Right lobe of liver (tissue), 6 donors: ENCODE measurements at places on chromosomes 5 and 9.

GRCh38 chr5:112931473-112931872 lies 9.4 kb upstream of the REEP5 start:
- H3K4me1 ChIP-seq: no peaks in the 10 kb centered on the region
- no peak for DNase-seq
- no peak overlapping the region for H3K4me3 ChIP-seq
- no peaks in the 10 kb centered on the region for H3K27me3 ChIP-seq
- H3K36me3 ChIP-seq: no peaks in the 10 kb centered on the region

- no peak overlapping the region for H3K27ac ChIP-seq
- H3K27me3 ChIP-seq: no peaks in the 10 kb centered on the region
- no peak for DNase-seq
- H3K4me1 ChIP-seq: no peaks in the 10 kb centered on the region
These were observed 57.8 kb upstream of the AKNA start for GRCh38 chr9:114445616-114446015.

DNA sequence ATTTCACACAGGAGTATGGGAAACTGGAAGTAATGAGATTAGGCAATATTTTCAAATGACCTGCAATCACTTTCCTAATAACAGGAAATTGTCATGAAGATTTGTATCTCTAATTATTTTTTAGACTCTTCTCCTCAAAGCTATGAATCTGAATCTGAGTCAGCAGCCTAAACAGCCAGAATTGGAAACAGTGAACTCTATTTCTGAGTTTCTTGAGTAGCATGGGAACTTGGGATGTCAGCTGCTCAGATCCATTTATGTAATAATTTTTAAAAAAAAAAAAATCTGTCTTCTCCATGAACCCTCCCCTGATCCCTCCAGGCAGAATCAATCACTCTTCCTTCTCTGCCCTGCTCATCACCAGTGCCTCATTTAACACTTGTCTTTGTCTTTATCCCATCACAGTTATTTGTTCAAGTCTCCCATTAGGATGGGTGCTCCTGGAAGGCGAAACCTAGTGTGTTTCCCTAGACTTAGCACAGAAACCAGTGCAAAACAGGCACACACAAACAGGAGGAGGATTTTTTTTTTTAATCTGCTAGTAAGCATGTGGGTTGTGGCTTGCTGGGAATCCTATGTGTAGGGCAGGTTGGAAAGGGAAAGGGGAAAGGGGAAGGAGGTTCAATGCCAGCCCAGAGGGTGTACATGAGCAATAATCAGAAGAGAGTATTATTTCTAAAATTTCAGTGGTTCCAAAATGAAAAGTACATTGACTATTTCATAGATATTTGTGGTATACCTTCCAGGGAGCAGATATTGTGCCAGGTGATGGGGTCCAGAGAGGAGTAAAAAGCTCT lies 186.8 kb downstream of the TTLL11 start:
- H3K27me3 ChIP-seq: no peaks in the 10 kb centered on the region
- no peaks in the 10 kb centered on the region for H3K4me1 ChIP-seq
- H3K36me3 ChIP-seq: no peaks in the 10 kb centered on the region
- DNase-seq: no peak

- no peaks in the 10 kb centered on the region for H3K27me3 ChIP-seq
- H3K36me3 ChIP-seq: no peaks in the 10 kb centered on the region
- H3K4me1 ChIP-seq: no peaks in the 10 kb centered on the region
- H3K27ac ChIP-seq: no peak overlapping the region
- no peak for DNase-seq
- H3K4me3 ChIP-seq: no peak overlapping the region
These were observed 46.7 kb downstream of the ROR2 start for GRCh38 chr9:91903126-91903911.

DNA sequence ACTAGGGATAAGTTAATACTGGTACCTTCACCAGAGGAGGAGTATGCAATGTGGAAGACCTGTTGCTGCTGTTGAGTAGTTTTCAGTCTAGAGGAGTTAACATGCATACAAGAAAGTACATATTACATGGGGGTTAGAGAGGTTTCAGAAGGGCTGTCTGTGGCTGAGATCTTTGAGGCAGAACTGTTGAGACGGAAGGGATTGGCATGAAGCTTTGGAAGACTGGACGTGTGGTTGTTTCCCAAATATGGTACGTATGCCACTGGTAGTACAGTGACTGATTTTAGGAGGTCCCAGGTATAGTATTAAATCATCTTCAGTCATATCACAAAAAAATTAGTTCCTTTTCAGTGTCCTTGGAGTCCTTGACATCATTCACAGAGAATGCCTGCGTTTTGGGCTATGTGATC lies 17.6 kb downstream of the TNFAIP8 start:
- H3K4me3 ChIP-seq: no peak overlapping the region
- no peaks in the 10 kb centered on the region for H3K4me1 ChIP-seq
- no peaks in the 10 kb centered on the region for H3K36me3 ChIP-seq
- no peaks in the 10 kb centered on the region for H3K27me3 ChIP-seq
- DNase-seq: no peak

DNA sequence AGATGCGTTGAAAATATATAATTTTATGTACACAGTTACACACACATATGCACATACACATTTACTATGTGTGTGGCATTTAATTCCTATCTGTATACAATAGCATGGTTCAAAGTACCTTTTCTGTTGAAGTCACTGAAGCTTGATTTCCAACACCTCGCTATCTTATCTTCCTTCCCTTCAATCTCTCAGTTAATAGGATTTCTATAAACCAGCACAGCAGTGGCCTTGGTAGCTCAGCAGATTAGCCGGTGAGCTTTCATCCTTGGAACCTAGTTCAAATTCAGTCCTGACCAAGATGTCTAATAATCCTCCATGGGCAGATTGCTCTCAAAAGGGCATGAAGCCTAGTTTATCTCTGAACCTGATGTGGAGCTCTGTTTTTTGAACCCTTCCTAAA lies 2389.5 kb downstream of the MAT2B start:
- no peaks in the 10 kb centered on the region for H3K27me3 ChIP-seq
- no peaks in the 10 kb centered on the region for H3K36me3 ChIP-seq
- H3K4me1 ChIP-seq: no peaks in the 10 kb centered on the region
- H3K4me3 ChIP-seq: no peak overlapping the region

DNA sequence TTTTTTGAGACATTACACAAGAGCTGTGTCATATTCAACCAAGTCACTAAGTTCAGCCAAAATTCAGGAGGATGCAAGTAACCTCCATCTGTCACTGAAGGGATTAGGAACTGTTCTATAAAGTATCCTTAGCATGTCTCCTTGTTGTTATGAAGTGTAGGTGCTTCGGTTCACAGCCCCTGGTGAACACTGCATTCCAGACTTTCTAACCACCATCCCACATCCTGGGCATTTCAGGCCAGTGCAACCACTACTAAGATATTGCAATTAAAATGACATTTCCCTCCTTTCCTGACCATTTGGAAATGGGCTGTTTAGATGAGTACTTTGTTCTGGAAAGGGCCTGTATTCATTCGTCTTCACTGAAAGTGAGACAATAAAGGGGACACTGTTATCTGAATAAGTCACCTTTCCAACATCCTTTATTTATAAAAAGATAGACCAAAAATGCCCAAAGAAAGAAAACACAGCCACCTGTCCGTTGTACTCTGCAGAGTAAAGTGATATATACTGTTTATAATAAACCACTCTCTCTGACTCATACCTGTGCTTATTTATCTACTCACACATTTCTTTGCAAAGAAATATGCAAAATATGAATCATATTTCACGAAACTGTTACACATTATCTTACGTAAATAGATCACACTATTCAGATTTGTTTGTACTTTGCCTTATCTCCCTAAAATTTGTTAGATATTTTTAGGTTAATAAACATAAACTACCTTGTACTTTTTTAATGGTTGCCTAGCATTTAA lies 861.9 kb downstream of the CDH18 start:
- no peaks in the 10 kb centered on the region for H3K27me3 ChIP-seq
- DNase-seq: no peak
- no peak overlapping the region for H3K4me3 ChIP-seq
- no peaks in the 10 kb centered on the region for H3K4me1 ChIP-seq
- no peaks in the 10 kb centered on the region for H3K36me3 ChIP-seq
